ENCODE measurements at places on chromosomes 5 and 9.

DNA sequence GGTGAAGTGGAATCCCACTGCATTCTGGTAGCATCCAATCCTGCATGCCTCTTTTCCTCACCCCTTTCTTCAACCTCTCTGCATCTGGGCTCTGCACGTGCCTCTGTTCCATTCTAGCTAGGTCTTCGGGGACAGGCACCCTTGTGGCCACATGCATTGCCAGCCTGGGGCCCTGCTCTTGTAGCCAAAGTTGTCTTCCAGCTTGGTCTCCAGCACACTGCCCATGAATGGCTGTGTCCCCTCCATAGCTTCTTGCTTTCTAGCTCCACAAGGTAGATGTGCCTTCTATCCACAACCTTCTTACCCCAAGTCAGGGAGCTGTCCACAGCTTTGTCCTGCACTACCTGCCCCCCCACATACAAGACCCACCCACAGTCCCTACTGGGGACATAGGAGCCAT lies 32.6 kb downstream of the ALG2 start:
- no peak for DNase-seq

DNA sequence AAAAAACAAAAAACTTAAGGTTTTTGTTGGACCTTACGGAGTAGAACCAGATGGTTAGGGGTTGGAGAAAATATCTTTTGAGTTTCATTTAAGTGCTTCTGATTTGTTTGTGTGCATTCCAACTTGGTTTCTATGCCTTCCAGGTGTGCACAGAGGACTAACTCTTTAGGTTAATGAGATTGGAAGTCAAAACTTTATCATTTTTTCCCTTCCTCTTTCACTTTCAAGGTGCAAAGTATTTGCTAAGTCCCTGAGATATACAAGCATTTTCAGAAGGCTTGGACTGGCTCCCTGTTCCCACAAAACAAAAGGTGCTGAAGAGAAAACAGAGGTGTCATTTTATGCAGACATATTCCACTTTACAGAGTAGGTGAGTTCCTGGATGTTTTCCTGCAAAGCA lies 30.3 kb upstream of the CER1 start:
- DNase-seq, result no peak

- no peak for DNase-seq
Measured at GRCh38 chr5:122424132-122424531, 112.1 kb downstream of the SNCAIP start.

DNA sequence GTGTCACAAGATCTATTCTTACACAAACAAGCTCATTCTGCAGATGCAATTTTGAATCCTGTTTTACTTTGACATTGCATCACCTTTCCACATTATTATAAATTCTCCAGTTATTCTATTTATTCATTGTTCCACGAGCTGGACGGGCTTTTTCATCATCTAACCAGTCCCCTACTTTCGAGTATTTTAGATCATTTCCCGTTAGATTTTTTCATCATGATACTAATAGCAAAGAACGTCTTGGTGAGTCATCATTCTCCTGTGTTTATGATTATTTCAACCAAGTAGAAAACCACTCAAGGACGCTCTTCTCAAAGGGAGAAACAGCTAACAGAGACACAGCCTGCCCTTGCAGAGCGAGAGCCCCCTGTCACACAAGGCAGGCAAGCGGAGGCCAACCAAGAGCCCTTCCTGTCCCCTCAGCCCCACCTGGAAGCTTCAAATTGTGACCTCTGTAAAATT lies 15.1 kb downstream of the BBLN start:
- no peak for DNase-seq

DNA sequence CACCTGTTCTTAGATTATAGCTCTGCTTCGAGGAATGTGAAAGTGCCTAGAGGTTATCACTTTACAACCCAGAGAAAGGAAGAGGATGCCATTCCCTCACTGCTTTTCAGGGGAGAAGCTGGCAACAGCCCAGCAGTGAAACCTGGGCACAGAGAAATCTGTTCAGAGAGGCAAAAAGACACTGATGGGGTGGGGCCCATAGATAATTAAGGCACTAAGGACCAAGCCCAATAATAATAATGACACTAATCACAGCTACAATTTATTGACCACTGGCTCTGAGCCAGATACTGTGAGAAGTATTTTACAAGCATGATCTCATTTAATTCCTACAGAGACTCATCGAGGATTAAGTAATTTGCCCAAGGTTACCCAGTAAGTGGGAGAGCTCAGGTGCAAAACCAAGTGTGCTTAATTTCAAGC lies 168.3 kb downstream of the PIK3R1 start:
- DNase-seq, result no peak

DNA sequence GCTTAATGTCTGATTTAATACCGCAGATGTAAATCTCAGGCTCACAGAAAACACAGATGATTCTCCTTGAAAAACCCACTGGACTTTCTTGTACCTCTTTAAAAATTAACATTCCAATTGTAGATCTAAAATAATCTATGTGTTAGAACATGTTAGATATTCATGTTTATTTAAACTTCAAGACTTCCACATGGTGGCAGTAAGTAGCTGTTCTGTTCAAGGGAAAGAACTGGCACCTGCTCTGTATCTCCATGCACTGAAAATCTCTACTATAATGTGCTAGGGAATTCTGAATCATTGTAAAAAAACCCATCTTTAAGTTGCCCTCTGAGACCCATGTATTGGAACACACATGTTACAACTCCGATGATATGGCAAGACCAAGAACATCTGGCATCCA lies 366.9 kb downstream of the DMRTA1 start:
- DNase-seq, result no peak

DNA sequence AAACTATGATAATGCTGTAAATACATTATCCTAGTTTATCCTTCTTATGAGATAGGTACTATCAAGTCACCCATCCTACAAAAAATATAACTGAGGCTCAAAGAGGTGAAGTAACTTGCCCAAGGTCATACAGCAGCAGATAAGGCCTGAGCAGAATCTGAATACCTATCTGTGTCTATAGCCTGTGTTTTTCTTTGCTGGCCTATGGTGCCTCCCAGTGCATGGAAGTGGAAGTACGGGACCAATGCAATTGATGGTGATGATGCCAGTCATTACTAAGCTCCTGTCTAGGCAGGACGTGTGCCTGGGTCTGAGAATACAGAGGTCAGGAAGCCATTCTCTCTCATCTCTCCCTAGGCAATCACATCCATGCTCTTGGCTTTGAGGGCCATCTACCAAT lies 67.8 kb downstream of the FAT2 start:
- no peak for DNase-seq

DNA sequence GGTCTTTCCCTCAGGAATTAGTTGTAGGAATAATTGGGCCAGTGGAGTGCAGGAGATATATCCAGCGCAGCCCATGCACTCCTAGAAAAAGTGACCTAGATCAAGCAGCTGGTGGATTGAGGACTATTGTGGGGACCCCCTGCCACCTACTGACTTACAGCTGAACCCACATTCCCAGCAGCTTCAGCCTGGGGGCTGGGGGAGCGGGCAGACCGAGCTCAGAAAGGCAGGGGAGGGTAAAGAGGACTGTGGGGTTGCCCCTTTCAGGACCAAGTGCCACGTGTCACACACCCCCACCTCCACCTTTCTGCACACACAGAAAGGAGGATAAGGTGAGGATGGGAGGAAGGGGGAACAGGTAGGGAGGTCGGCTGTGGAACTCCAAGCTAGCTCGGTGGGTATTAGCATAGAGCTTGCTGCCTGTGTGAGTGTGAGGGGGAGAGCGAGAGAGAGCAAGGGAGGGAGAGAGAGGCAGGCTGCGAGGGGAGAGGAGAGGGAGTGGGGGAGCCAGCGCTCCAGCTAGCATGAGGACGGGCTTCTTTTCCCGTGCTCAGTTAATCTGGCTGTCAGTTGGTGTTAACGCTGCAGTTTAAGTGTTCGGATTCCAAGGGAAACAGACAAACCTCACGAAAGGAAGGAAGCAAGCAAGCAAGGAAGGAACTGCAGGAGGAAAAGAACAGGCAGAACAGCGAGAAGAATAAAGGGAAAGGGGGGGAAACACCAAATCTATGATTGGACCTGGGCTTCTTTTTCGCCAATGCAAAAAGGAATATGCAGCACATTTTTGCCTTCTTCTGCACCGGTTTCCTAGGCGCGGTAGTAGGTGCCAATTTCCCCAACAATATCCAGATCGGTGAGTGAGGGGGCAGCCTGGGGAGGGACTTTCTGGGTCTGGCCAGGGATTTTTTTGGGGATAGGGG lies at the start of gene GRIA1:
Gene GRIA1, plus strand, starts transcription at position 553 of the 920 bp plus-strand sequence.
- DNase-seq, result no peak

DNA sequence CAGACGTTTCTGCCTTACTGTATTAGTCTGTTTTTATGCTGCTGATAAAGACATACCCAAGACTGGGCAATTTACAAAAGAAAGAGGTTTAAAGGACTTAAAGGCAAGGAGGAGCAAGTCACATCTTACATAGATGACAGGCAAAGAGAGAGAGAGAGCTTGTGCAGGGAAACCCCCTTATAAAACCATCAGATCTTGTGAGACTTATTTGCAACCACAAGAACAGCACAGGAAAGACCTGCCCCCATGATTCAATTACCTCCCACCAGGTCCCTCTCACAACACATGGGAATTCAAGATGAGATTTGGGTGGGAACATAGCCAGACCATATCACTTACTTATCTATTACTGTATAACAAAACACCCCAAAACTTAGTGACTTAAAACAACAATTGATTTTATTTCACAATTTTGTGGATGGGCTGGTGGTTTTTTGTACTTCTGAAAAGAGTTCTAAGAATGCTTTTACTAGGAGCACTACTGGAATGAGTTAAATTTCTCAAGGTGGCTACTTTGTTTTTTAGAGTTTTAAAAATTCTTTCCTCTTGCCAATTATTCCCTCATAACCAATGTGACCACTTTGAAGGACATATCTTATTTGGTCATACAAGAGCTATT lies 10.3 kb downstream of the RUSC2 start:
- DNase-seq, result no peak

- DNase-seq, result no peak
Measured at GRCh38 chr9:4306066-4306776, 6.4 kb upstream of the GLIS3 start.

- DNase-seq, result no peak
Measured at GRCh38 chr5:139725073-139725830, 70.4 kb upstream of the PSD2 start.

DNA sequence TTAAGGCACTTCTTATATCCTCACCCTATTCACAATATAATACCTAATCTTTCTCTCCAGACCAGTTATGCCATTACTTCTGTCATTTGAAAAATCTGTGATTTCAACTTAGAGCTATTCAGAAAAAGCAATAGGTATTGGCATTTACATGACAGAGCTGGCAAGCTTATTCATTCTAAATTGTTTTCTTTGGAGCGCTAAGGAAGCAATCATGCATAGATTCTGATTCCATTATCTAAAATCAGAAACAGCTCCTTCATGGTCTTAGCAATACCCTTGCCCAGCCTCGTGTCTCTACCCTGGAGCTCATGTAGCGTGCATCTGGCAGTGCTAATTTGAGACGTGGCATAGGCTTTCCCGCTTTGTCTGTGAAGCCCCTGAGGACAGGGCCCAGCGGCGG lies 4.5 kb downstream of the SLC1A1 start:
- no peak for DNase-seq

GRCh38 chr9:111630182-111630963 lies 761 bp upstream of the DNAJC25 start:
- DNase-seq, result no peak

DNA sequence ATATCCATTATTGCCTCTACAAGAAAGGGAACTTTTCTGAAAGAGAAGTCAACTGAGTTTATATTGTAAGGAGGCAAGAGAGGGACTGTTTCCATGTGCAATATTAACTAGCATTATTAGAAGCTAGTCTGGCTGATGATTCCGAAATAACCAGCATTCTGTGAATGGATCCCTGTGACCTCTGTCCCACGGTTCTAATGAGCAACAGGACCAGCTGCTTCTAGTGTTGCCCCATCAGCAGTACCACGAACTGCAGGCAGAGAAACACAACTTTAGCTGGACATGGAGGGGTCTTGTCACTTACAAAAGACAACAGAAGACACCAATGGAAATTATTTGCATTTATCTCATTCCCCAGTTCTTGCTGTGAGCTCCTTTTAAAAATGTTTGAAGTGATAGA lies 95.4 kb downstream of the MUSK start:
- no peak for DNase-seq

DNA sequence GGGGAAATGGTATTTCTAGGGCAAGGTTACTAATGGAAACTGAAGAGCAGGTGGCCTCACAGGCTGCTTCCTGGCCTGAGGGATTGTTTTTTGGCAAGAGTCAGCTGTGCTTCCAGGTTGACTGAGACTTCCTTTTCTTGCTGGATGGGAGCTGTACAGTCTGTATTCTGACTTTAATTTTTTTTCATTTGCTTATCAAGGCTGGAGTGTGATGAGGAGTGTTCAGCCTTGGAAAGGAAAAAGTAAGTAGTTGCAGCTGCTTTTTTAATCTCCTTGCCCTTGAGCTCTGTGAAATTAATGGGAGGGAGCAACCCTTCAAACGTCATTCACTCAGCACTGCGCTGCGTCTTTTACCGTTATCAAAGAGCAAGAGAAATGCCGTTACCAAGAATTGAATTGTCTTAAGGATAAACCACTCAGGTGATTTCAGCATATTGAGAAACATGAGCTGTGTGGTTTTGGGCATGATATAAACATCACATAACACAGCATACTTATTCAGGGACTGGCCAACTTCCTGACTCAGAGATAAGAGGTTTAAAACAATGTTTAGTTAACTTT lies 47.6 kb downstream of the AQP7 start:
- DNase-seq, result no peak

GRCh38 chr9:127550282-127550681 lies 61.8 kb upstream of the STXBP1 start:
- DNase-seq, result no peak

DNA sequence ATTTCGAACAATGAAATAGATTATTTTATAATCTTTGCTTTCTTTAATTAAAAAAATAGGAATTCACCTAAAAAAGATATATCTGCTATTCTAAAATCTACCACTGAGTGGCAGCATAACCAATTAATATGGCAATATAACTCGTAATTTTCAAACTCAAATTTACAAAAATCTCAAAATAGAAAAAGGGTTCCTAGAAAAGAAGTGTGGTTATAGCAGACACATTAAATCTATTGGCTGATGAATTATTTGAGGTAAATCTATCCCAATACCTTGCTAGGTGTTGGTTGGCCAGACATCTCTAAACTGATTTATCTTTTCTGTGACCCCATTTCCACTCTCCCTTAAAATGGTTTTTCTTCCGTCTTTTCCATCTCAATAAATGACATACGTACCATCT lies 30.2 kb upstream of the NRG2 start:
- DNase-seq, result no peak

GRCh38 chr5:172799416-172799815 lies 28.4 kb upstream of the DUSP1 start:
- no peak for DNase-seq

- DNase-seq, result no peak
Measured at GRCh38 chr5:180097163-180097894, 25.8 kb upstream of the RNF130 start.

GRCh38 chr5:172303162-172303561 lies 19.6 kb upstream of the UBTD2 start:
- peak; percentile 13 for DNase-seq

GRCh38 chr5:132834057-132834456 lies 3.6 kb upstream of the SHROOM1 start:
- DNase-seq, result no peak

- no peak for DNase-seq
Measured at GRCh38 chr5:40486437-40487275, 193.1 kb upstream of the PTGER4 start.

- no peak for DNase-seq
Measured at GRCh38 chr9:859251-859650, 17.8 kb downstream of the DMRT1 start.

- DNase-seq, result no peak
Measured at GRCh38 chr9:14192556-14192955, 121.4 kb downstream of the NFIB start.

Data from mesothelial cell of epicardium (in vitro differentiated cells).